ENCODE measurements at places on chromosomes 12 and 14. TPM values are rescaled to one million over a fixed set of nuclear protein-coding genes. Genes with fewer than 3 reads are reported as not detected.

- DNase-seq = no peak
Observed at GRCh38 chr12:28543021-28543890, 353.0 kb downstream of the CCDC91 start.

GRCh38 chr14:35201066-35201465 is 78.7 kb downstream of the PRORP start:
- DNase-seq = no peak

- DNase-seq = no peak
Observed at GRCh38 chr12:124162151-124163110, 132.5 kb upstream of the RFLNA start.

DNA sequence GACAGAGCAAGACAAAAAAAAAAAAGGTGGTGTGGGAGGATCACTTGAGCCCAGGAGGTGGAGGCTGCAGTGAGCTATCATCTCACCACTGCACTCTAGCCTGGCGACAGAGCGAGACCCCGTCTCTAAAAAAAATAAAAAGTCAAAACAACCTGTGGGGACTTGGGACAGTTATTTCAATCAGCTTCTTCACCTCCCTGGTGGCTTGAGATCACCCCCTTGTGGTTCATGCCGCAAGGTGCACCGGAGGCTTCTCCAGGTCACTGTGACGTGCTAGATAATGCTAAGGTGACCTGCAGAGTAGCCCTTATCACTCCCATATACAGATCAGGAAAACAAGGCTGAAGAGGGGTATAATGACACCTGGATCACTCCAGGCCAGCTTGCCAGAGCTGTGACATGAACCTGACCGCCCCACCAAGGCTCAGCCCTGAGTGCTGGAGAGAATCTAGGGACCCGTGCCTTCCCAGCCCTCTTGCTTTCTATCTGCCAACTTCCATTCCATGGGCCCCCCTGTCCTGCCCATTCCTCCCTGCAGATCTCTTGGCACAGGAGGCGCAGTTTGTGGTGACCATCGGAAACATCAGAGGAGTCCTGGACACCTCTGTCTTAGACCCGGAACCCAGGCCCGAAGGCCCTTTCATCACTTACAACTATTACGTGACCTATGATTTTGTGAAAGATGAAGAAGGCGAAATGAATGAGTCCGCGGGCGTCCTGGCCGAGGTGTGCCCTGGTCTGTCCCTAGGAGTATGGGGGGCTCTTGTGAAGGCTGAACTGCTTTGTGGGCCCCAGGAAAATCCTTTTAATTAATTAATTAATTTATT is 8.1 kb downstream of the LRRC43 start:
- no peak for DNase-seq

- DNase-seq = no peak
Observed at GRCh38 chr14:34251662-34252061, 210.4 kb downstream of the SPTSSA start.

- no peak for DNase-seq
Observed at GRCh38 chr12:111076611-111077451, 156.5 kb upstream of the MYL2 start.

GRCh38 chr12:39671898-39672875 is 52.6 kb upstream of the ABCD2 start:
- DNase-seq = no peak

DNA sequence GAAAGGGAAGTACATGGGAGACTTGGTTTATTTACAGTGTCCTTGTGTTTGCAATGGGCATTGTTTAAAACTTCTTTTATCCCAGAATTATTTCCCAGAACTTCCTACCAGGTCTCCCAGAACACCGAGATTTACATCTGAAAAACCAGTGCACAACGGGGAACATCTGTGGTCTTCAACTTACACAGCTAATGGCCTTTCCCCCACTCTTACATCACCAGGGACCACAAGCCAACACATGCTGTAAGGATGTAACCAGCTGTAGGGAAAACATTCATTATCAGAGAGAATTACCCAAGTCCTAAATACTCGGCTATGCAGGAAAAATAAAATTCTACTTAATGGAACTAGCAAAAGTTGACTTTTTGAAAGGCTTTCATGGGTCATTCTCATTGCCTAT is 267.6 kb downstream of the DUSP6 start:
- DNase-seq = no peak

- no peak for DNase-seq
Observed at GRCh38 chr12:81722004-81722403, 37.1 kb downstream of the PPFIA2 start.

DNA sequence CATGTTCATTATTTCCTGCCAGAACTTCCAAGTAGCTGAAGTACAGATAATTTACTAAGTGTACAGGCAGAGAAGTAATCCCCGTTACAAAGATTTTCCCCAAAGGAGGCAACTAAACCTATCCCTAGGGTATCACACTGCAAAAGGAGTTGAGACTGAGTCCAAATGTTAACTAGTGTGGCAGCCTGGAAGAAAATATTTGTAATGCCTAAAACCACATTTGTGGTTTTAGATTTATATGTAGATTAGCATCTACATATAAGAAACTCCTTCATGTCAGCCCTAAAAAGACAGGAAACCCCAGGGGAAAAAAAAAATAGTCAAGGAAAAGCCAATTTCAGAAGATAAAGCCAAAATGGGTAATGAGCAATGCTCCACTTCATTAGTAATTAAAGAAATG is 1.4 kb upstream of the RNASE12 start:
- no peak for DNase-seq

DNA sequence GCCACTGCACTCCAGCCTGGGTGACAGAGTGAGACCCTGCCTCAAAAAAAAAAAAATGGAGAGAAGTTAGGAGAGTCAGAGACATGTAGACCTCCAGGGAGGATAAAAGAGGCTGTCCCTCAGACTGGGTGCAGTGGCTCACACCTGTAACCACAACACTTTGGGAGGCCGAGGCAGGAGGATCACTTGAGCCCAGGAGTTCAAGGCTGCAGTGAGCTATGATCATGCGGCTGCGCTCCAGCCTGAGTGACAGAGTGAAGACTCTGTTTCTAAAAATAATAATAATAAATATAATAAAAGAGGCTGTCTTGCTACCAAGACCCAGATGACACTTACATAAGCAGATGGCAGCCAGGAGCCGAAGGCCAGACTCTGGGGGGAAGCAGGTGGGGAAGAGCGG is 18.5 kb downstream of the SLC7A8 start:
- DNase-seq = no peak

DNA sequence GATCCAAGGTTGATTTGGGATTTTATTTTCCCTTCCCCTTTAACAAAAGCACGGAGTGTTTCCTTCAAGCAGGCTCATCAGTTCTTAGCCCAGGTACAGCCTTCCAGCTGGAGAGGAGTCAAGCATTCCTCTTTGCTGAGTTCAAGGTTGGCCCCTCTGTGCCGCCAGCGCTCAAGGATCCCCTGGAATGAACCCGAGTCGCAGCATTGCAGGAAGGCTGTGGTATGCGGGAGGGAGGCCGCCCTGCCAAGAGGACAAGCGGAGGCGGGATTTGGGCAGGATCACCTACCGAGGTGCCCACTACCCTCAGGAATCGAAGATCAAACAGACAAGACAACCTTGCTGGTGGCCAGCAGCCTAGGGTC is 53.9 kb upstream of the NCOR2 start:
- peak; percentile 94 for DNase-seq

- DNase-seq = no peak
Observed at GRCh38 chr14:96103560-96104460, 64.6 kb downstream of the C14orf132 start.

- no peak for DNase-seq
Observed at GRCh38 chr12:69003991-69004390, 71.0 kb upstream of the CPM start.

GRCh38 chr14:95761436-95761835 is 47.5 kb upstream of the TCL1A start:
- no peak for DNase-seq

DNA sequence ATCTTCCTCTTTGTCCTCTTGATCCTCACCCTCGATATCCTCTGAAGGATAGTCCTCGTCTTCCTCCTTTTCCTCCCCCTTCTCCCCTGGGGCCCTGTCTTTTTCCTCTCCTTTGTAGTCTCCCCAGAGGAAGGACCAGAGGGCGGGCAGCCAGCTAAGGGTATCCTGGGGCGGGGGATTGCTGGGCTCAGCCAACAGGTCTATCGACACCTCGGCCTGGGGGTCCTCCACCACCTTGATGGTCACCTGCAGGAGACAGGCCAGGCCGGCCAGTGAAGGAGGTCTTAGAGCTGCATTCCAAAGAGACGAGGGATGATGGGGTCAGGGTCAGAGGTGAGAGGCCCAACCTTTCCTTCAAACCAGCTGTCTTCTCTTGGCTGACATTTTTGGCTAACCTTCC is 16.2 kb downstream of the ISM2 start:
- DNase-seq = no peak

GRCh38 chr12:58750484-58750883 is 169.8 kb downstream of the LRIG3 start:
- DNase-seq = no peak

- no peak for DNase-seq
Observed at GRCh38 chr12:85423947-85424346, 143.9 kb downstream of the ALX1 start.

- no peak for DNase-seq
Observed at GRCh38 chr14:89697281-89698060, 257.1 kb downstream of the EFCAB11 start.

DNA sequence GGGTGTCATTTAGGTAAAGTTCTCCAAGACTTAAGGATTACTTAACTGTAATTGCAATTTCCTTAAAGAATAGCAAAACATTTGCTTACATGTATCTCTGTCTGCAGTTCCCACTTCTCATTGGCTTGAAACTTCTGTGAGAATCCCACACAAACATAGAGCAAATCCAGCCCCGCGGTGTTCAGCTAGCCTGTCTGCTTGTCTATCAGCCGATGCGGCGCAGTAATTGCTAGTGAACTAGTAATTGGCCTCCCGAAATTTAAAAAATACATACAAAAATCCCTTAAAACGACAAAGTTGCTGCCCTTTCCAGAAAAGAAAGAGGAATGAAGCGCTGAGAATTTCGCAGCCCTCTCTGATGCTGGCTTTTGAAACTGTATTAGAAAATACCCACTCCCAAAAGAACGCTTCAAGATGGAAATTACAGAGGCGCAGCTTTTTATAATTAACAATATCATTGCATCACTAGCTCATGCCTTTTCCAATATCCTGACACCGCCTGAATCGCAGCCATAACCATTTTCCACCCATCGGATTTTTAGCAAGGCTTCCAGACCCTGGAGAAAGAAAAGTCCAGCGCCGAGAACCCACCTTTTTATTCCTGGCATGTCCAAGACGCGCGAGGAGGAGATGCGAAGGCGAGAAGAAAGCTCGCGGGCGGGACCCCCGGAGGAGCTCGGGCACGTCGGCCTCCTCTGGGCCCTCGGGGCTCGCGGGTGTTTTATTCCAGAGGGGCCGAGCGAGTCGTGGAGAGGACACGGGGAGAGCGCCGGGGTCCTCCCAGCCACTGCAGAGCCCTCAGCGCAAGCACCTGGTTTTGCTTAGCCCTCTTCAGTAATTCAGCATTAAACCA is 646 bp downstream of the FBLN5 start:
- DNase-seq = peak; percentile 71

GRCh38 chr12:48034835-48035805 is 30.8 kb upstream of the COL2A1 start:
- no peak for DNase-seq

- no peak for DNase-seq
Observed at GRCh38 chr12:106213662-106214061, 34.2 kb downstream of the CKAP4 start.

- no peak for DNase-seq
Observed at GRCh38 chr12:54523637-54524036, 25.8 kb upstream of the PDE1B start.

GRCh38 chr14:28944605-28945004 is 178.0 kb downstream of the FOXG1 start:
- DNase-seq = no peak

- no peak for DNase-seq
Observed at GRCh38 chr12:46374310-46374709, 1.7 kb upstream of the SLC38A2 start.

DNA sequence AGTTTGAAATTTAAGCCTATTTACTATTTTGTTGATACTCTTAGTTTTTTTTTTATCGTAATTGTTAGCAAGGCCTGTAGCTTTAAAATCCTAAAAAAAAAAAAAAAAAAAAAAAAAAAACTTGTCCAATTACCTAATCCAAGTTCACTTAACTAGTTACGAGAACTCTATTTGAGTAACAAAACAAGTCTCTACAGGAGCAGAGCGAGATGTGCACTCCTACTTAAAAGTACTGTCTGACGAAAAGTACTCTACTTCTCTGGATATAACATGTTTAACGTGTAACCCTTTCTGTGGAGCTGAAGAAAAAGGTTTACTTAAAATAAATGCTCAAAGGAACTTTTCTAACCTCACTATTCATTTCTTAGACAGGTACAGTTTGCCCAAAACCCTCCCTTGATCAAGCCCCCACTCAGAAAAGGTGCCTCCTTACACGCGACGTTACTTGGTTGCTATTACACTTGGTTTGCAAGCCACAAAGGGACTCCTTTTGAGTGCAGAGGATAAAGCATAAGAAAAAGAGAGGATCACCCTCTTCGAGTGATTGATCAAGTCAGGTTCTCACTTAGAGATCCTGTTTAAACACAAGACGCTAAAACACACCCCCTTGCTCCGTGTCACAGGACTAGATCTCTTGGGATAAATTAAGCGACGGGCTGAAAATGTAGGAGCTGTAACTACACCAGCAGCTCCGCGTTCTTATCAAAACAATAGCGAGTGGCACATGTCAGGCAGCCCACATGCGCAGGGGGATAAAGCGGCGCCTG is 2.2 kb downstream of the BAZ1A start:
- peak; percentile 70 for DNase-seq

GRCh38 chr12:130335517-130336392 is 1.9 kb upstream of the PIWIL1 start:
- DNase-seq = no peak

- DNase-seq = no peak
Observed at GRCh38 chr12:95057424-95057823, 16.0 kb downstream of the NR2C1 start.

GRCh38 chr14:61151251-61151650 is 129.9 kb downstream of the TMEM30B start:
- no peak for DNase-seq

- DNase-seq = no peak
Observed at GRCh38 chr12:80445083-80445793, 1.2 kb downstream of the PTPRQ start.

DNA sequence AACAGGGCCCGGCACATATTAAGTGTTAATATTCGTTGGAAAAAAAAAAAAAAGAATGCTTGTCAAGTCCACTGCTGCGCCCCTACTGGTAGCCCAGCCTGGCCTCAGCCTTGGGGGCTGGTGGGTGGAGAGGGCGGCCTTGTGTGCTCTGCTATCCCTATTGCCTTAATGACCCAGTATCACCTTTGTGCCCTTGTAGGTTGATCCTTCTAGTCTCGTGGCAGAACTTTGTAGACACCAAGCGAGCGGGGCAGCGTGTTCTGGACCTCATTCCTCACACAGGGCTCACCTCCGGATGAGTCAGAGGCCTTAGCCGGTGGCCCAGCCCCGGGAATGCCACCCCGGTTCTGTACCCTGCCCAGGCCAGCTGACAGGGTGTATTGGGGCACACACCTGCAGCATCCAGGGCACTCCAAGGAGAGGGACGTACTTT is 1.8 kb upstream of the RCOR1 start:
- no peak for DNase-seq

The KCNK10 gene
- not detected for total RNA-seq

The LRFN5 gene
- total RNA-seq = 13.7 TPM

The RPS6KL1 gene
- total RNA-seq = 7.8 TPM

The LBHD2 gene
- total RNA-seq = not detected

The TUBA1C gene
- 87.2 TPM for total RNA-seq

The TAC3 gene
- total RNA-seq = not detected

The MYF5 gene
- not detected for total RNA-seq

The INHBC gene
- not detected for total RNA-seq

The CIT gene
- 4.6 TPM for total RNA-seq

The WSCD2 gene
- 5.0 TPM for total RNA-seq

The SLC5A8 gene
- not detected for total RNA-seq

The KCNH3 gene
- 0.83 TPM for total RNA-seq

The IAPP gene
- total RNA-seq = not detected
